Fibroblast of the aortic adventitia (primary cell): ENCODE measurements at places on chromosomes 3 and 15.

DNA sequence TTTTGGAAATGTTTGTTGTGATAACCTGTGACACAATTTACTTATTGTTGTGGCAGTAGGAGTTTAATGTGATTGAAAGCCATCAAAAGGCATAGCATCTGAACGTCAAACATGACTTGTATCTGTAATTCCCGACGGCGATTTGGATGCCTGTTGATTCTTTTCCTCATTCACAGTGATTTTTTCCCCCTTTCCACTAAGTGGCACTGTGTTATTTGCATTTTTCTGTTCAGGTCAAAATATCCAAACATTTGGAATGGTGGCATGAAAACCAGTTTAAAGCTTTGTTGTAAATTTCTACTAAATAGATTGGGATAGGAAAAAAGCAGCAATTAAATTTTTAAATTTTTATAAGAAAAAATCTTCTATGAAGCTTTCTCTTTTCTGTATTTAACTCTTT is 259.9 kb upstream of the KCNH8 start:
- DNase-seq: no peak

GRCh38 chr3:68705695-68706094 is 226.7 kb downstream of the TAFA4 start:
- DNase-seq: no peak

DNA sequence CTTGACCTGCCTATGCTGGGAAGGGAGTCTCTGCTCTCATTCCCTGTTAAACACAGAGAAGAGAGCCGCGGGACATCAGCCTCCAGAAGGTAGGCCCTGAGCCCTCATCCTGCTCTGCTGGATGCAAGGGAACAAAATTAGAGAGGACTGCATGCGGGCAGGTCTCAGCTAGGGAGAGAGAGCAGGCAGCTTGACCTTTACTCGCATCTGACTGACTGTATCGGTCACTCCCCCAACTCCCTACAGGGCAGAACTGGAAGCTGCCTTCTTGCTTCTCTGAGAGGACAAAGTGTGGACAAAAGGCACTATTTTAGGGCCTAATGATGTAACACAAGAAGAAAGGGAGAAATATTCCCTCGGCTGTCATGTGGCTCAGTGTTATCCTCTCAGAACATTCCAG is 38.7 kb upstream of the ATOSA start:
- DNase-seq: peak; percentile 25

GRCh38 chr15:72564091-72564490 is 90.0 kb downstream of the ARIH1 start:
- DNase-seq: no peak

- DNase-seq: no peak
Observed at GRCh38 chr15:66157507-66157906, 96.0 kb downstream of the MEGF11 start.

- DNase-seq: no peak
Observed at GRCh38 chr3:170633573-170633972, 47.7 kb upstream of the SLC7A14 start.

- DNase-seq: peak; percentile 64
Observed at GRCh38 chr3:143302638-143303171, 183.1 kb downstream of the CHST2 start.

GRCh38 chr3:183377307-183377959 is 51.0 kb downstream of the MCF2L2 start:
- no peak for DNase-seq
